ENCODE measurements at places on chromosomes 2 and 18. TPM values are rescaled to one million over a fixed set of nuclear protein-coding genes. Genes with fewer than 3 reads are reported as not detected.

Gene CCDC178
- not detected for total RNA-seq

Gene WDR35
- total RNA-seq: 9.6 TPM

Gene POTEE
- total RNA-seq: 1.9 TPM

Gene RFX8
- total RNA-seq: not detected

Gene CLEC4F
- total RNA-seq: not detected

Gene FKBP1B
- 11.8 TPM for total RNA-seq

Data from HCT116 (cell line).